Natural killer cell treated with Interleukin-12 subunit alpha and Interleukin-12 subunit beta and Interleukin-15 and Interleukin-18, amount 100 ng/mL, for 72 hours (primary cell): ENCODE measurements at places on chromosomes 12 and 14. TPM values are rescaled to one million over a fixed set of nuclear protein-coding genes. Genes with fewer than 3 reads are reported as not detected.

The KITLG gene
- not detected for total RNA-seq

The ALG10B gene
- 6.6 TPM for total RNA-seq

- no peak for DNase-seq
Observed at GRCh38 chr14:65286443-65286842, 126.1 kb upstream of the FUT8 start.

DNA sequence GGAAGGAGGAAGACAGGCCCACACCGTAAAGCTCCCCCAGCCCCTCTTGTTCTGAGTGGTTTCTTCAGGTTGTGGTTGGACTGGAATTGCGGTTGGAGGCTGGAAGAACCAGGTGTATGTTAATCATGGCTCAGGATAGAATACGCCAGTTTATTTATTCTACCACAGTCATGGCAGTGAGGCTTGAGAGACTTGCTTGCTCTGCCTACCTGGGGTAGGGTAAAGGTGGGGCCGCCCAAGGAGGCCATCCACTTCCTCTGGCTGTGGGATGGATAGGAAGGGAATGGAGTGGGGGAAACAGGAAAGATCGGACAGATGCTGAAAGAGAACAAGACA, 8.1 kb downstream of the SHMT2 start:
- no peak for DNase-seq

DNA sequence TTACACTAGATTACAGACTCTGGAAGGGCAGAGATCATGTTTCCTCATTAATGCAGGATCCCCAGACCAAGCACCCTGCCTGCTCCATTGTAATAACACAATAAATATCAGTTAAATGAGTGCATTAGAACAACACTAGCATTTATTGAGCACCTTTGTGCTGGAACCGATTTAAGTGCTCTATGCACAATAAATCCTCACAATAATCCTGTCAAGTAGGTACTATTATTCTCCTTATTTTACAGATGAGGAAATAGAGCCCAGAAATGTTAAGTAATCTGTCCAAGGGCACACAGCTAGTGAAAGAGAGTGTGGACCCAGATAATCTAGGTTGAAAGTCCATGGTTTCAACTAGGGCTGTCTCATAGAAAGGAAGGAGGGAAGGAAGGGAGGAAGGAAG, 69.8 kb downstream of the MAP1LC3B2 start:
- DNase-seq: no peak
